ENCODE measurements at places on chromosomes 13 and 19.
A peak's percentile ranks its signal among the peaks of the same experiment; 100 is the strongest.

GRCh38 chr13:87669379-87669978, 1.7 kb upstream of the SLITRK5 start:
- H3K4me3 ChIP-seq, result no peak overlapping the region
- no peak for DNase-seq
- no peaks in the 10 kb centered on the region for H3K36me3 ChIP-seq
- no peaks in the 10 kb centered on the region for H3K27me3 ChIP-seq
- peaks cover 36% of the 10 kb centered on the region for H3K4me1 ChIP-seq

DNA sequence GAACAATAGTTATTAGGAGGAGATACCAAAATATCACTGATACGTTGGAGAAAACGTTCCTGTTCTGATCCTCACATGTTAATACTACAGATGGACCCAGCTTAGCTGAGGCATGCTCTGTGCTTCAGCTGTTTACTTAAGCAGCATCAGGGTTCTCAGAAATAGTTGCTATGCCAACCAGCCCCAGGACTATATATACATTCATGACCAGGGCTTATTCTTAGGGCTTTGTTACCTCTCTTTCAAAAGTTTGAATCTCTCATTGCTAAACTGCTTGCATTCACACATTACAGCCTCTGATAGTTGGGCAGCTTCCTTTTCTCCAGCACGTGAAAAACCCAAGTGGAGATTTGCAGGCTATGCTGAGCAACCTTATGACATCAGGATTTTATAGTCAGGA, 800.4 kb downstream of the DIAPH3 start:
- DNase-seq, result no peak
- no peak overlapping the region for H3K4me3 ChIP-seq
- H3K4me1 ChIP-seq, result no peaks in the 10 kb centered on the region
- no peaks in the 10 kb centered on the region for H3K27me3 ChIP-seq
- no peak overlapping the region for H3K27ac ChIP-seq
- no peaks in the 10 kb centered on the region for H3K36me3 ChIP-seq

- H3K4me3 ChIP-seq, result no peak overlapping the region
- H3K36me3 ChIP-seq, result no peaks in the 10 kb centered on the region
- no peak for DNase-seq
Observed at GRCh38 chr13:97653443-97654140, 219.6 kb downstream of the RAP2A start.

GRCh38 chr19:13788991-13789390, 6.3 kb upstream of the ZSWIM4 start:
- H3K27me3 ChIP-seq, result no peaks in the 10 kb centered on the region
- peaks cover 33% of the 10 kb centered on the region for H3K4me1 ChIP-seq
- H3K36me3 ChIP-seq, result no peaks in the 10 kb centered on the region
- peak overlapping the region; percentile 88 for H3K27ac ChIP-seq
- no peak overlapping the region for H3K4me3 ChIP-seq

DNA sequence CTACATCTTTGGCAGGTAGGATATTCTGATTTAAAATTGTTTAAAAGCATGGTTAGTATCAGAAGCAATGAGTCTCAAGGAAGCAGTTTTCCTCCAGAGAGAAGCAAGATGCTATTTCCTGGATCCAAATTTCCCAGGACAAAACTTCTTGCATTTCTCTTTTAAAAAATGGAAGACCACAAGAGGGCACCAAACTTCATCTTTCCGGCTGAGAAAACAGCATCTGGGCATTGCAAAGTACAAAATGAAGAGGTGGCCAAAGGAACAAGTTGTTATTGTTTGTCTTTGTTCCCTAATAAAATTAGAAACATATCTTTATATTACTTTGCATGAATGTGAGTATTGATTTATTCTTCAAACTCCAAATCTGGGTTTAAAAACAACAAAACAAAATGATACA, 60.0 kb upstream of the LRCH1 start:
- H3K36me3 ChIP-seq, result no peaks in the 10 kb centered on the region
- H3K4me1 ChIP-seq, result no peaks in the 10 kb centered on the region
- H3K27me3 ChIP-seq, result no peaks in the 10 kb centered on the region
- no peak overlapping the region for H3K4me3 ChIP-seq
- DNase-seq, result no peak

- no peak overlapping the region for H3K4me3 ChIP-seq
- H3K4me1 ChIP-seq, result no peaks in the 10 kb centered on the region
- H3K27me3 ChIP-seq, result no peaks in the 10 kb centered on the region
- no peak overlapping the region for H3K27ac ChIP-seq
Observed at GRCh38 chr13:75271846-75272245, 210.1 kb downstream of the TBC1D4 start.

DNA sequence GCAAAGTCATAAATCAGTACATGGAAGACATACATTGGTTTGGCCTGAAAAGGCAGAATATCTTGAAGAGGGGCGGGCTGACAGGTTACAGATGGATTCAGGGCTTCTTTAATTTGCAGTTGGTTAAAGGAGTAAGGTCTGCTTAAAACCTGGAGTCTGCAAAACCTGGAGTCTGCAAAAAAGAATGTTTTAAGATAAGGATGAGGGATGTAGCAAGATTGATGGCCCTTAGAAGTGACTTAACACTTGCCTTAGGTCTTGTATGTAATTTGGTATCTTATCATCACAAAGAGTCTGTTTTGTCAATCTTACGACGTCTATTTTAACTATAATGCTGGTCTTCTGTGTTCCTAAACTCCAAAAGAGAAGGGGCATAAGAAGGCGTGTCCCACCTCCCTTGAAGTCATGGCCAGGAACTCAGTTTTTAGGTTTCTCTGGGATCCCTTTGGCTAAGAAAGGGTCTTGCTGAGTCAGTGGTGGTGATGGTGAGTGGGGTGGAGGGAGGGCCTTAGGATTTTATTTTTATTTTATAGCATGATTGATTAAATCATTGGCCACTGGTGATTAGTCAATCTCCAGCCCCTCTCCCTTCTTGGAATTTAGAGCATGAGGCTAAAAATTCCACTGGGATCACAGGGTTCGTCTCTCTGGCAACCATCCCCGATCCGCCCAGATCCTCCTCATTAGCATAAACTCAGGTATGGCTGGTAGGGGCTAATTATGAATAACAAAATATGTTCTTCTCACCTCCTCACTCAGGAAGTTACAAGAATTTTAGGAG, 10.1 kb upstream of the HAS1 start:
- no peaks in the 10 kb centered on the region for H3K27me3 ChIP-seq
- H3K4me3 ChIP-seq, result no peak overlapping the region
- no peaks in the 10 kb centered on the region for H3K36me3 ChIP-seq
- no peak overlapping the region for H3K27ac ChIP-seq

DNA sequence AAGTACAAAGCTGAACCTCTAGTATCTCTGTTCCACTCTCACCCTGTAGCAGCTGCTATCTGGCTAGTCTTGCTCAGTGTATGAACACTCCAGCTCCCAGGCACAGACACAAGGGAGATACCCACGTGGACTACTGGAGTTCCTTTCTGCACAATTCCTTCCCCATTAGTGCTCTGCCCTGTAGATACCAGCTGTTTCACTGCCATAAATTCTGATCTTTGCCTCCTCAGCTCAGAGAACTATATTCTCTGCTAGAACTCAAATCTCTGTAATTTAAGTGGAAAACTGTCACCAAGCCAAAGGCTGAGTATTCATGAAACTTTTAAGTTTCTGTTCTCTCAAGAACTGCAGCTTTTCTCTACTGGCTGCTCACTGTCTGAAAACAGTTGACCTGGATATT, 273.7 kb downstream of the DIAPH3 start:
- no peak overlapping the region for H3K27ac ChIP-seq
- no peaks in the 10 kb centered on the region for H3K36me3 ChIP-seq

Measured in vagina (tissue), 2 donors.